ENCODE measurements at places on chromosomes 2 and 18.

GRCh38 chr2:53903011-53903410, 43.2 kb upstream of the GPR75 start:
- no peaks in the 10 kb centered on the region for H3K4me1 ChIP-seq
- peaks cover 65% of the 10 kb centered on the region for H3K36me3 ChIP-seq
- H3K27me3 ChIP-seq = no peaks in the 10 kb centered on the region
- no peak overlapping the region for H3K27ac ChIP-seq

DNA sequence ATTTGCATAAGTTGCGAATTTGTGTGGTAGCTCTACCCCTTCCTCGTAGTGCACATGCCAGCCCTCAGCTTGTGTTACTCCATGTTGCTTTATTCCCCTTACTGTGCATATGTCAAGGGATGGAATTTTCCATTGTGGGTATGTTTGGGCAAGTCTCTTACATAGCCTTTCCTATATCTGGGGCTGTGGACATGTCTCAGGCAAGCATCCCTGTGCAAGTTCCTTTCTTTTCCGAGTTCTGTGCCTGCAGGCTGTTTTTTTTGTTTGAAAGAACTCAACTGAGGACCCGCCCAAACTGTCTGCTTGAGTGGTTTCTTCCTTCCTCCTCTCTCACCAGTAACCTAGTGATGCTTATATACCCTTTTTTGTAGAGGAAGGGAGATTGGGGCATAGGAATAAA, 1739.1 kb upstream of the PIK3C3 start:
- no peaks in the 10 kb centered on the region for H3K27me3 ChIP-seq
- DNase-seq = no peak
- no peak overlapping the region for H3K4me3 ChIP-seq
- peaks cover 17% of the 10 kb centered on the region for H3K36me3 ChIP-seq
- H3K27ac ChIP-seq = no peak overlapping the region
- peaks cover 21% of the 10 kb centered on the region for H3K4me1 ChIP-seq

DNA sequence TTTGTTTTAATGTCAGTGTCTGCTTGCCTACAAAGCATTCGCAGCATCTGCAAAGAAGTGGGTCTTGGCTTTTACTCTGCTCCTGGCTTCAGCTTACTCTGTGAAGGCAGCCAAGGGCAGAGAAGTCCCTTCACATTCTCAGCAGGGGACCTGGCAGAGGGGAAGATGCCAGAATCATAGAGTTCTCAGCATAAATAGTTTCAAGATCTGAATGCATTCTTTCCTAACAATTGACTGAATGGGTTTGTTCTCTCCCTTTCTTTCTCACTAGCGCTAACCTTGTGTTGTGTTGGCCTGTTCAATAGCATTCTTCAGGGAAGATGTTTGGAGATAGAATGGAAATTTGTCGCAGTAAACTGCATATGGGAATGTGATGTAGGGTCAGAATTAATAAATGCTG, 106.9 kb downstream of the FARSB start:
- peaks cover 25% of the 10 kb centered on the region for H3K4me1 ChIP-seq
- DNase-seq = peak; percentile 43

- no peak for DNase-seq
- H3K27ac ChIP-seq = no peak overlapping the region
- H3K4me1 ChIP-seq = no peaks in the 10 kb centered on the region
- peaks cover 30% of the 10 kb centered on the region for H3K36me3 ChIP-seq
These were observed 64.2 kb downstream of the CCDC150 start for GRCh38 chr2:196703695-196704094.

- H3K4me1 ChIP-seq = peaks cover 21% of the 10 kb centered on the region
- no peak overlapping the region for H3K4me3 ChIP-seq
- DNase-seq = no peak
These were observed 130.8 kb downstream of the MAP4K4 start for GRCh38 chr2:101828257-101828656.

DNA sequence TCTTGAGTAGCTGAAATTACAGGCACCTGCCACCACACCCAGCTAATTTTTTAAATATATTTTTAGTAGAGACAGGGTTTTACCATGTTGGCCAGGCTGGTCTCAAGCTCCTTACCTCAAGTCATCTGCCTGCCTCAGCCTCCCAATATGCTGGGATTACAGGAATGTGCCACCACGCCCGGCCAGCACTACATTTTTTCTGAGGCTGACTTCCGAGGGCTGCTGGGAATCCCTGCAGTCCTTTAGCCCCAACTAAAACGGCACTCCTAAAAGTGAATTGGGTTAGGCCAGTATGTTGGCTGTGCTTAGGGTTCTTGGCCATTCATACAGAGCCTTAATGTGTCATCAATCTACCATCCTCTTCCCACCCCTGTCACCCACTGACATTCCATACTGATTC, 375.4 kb downstream of the DCC start:
- H3K27ac ChIP-seq = no peak overlapping the region
- no peak overlapping the region for H3K4me3 ChIP-seq
- H3K4me1 ChIP-seq = peaks cover 4% of the 10 kb centered on the region
- DNase-seq = no peak

DNA sequence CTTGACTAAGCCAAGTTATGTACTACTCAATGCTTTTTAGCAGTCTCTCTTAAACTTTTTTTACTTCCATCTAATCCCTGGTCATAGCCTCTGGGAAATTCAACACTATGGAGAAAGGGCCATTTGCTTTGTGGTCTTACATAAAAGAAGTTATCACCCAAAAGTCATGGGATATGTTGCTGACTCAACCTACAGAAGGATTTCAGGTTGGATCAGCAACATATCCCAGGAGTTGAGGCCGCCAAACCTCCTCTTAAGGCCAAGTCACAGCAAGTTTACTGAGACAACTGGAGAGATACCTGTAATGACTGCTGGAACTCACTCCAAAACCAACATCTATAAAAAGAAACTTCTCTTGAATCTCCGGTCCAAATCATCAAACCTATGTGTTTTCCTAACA, 141.1 kb downstream of the IRS1 start:
- no peaks in the 10 kb centered on the region for H3K27me3 ChIP-seq
- H3K4me3 ChIP-seq = no peak overlapping the region
- no peak for DNase-seq
- no peak overlapping the region for H3K27ac ChIP-seq
- peaks cover 34% of the 10 kb centered on the region for H3K4me1 ChIP-seq

DNA sequence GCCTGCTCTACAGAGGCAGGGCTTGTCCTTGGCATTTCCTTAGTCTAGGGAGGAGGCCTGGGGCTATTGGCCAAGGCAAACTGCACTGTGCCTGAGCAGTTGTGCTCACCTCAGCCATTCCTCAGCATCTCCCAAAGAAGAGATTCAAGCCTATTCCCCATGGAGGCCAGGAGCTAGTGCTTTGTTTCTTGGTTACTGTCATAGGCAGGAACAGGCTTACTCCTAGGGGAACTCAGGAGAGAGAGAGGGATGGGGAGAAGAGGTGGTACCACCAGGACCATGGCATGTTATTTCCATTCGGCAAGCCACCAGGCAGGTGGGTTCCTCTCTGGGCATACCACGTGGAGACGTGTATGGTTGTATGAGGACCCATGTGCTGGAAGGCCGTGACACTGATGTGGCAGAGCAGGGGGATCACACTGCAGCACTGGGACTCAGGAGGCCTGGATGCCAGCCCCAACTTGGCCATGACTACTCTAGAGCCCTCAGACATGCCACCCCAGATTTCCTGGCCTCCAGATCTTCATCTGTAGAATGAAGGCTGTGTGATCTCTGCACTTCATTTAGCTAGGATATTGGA, 233.7 kb downstream of the LOXHD1 start:
- H3K4me3 ChIP-seq = no peak overlapping the region
- no peaks in the 10 kb centered on the region for H3K36me3 ChIP-seq
- peaks cover 37% of the 10 kb centered on the region for H3K4me1 ChIP-seq
- DNase-seq = no peak
- no peak overlapping the region for H3K27ac ChIP-seq
- H3K27me3 ChIP-seq = no peaks in the 10 kb centered on the region

DNA sequence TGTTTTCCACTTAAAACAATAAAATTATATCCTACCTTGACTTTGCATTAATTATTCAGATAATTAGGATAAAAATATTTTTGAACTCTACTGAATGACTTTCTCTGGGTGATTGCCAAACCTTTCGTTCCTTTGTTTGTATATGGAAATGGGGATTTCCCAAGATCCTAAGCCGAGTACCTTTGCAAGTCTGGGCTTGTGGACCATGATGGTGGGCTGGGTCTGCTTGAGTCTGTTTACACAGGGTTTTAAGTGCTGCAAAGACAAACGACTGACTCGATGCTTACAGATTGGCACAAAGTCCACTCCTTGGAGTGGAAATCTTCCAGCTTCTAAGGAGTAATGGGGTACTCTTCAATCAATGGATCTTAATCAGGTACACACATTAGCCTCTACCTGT, 659.5 kb downstream of the TSN start:
- peaks cover 13% of the 10 kb centered on the region for H3K36me3 ChIP-seq
- H3K4me3 ChIP-seq = no peak overlapping the region
- H3K4me1 ChIP-seq = peaks cover 5% of the 10 kb centered on the region
- no peak overlapping the region for H3K27ac ChIP-seq

DNA sequence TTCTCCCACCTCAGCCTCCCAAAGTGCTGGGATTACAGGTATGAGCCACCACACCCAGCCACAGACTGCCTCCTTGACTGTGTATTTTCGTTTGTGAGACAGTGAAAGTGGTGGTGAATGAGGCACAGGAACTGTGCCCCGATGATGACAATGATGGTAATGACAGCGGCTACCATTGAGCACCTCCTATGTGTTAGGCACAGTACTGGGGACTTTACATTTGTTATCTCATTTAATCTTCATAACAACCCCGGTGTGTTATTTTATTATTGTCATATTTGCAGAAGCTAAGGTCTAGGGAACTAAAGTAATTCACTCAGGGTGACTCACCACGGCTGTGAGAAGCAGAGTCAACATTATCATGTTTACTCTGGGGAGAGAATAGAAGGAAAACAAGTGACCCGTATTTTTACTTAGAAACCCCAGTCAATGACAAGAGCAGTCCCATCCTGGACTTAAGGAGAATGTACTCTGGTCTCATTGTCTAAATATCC, 77.6 kb upstream of the ALPP start:
- no peak overlapping the region for H3K27ac ChIP-seq
- H3K36me3 ChIP-seq = no peaks in the 10 kb centered on the region
- H3K27me3 ChIP-seq = no peaks in the 10 kb centered on the region

- no peaks in the 10 kb centered on the region for H3K27me3 ChIP-seq
- DNase-seq = no peak
- H3K4me1 ChIP-seq = 0 out of 2 replicates have a peak, but pooled peaks cover 4% of the 10 kb centered on the region
- H3K36me3 ChIP-seq = no peaks in the 10 kb centered on the region
These were observed 38.2 kb upstream of the MAL start for GRCh38 chr2:94987074-94988020.

DNA sequence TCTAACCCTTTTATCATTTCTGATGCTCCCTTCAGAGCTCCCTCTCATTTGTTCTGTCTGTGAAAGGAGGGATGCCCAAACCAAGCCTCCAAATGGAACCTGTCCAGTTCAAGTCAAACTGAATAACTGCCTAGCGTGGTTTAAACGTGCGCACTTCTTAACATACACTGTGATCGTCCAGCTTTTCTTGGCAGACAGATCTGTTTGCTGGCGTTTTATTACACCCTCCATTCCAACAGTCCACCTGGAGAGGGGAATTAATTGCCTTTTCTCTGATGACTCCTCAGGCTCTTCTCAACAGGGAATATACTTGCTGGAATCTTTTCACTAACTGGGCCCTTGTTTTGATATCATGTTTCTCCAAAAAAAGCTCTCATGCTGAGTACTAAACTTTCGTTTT, 379.2 kb upstream of the POU3F3 start:
- H3K36me3 ChIP-seq = no peaks in the 10 kb centered on the region
- no peak overlapping the region for H3K27ac ChIP-seq
- DNase-seq = no peak
- H3K4me3 ChIP-seq = no peak overlapping the region
- peaks cover 50% of the 10 kb centered on the region for H3K4me1 ChIP-seq

DNA sequence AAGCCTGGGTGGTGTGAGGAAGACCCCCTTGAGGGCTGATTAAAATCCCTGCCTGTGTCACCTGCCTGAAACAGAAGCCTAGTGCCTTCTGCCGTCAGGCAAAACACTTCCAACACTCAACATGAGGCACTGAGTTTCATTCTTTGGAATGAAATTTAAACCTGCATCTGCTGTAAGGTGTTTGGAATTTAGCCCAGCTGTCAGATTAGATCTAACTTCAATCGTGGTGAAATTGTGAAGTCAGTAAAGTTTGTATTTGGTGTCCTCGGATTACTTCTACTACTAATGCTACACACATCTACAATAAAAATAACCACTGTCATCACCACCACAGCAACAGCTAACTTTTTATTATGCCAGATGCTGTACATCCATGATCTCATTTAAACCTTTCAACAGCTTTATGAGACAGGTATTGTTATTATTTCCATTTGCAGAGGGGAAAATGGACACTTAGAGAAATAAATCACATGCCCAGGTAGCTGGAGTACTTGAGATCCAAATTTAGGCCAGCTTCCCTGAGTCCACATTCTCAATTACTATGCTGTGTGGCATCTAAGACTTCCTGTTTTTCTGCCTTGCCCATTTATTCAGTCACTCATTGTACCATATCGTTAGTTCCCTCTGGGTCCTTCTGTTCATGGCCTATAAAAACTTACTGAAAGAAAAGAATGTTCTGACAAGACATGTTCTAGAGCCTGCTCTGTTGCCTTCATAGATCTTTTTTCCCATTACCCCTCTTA, 98.2 kb upstream of the GCFC2 start:
- H3K4me3 ChIP-seq = no peak overlapping the region
- H3K27me3 ChIP-seq = no peaks in the 10 kb centered on the region
- H3K4me1 ChIP-seq = no peaks in the 10 kb centered on the region
- H3K27ac ChIP-seq = no peak overlapping the region
- DNase-seq = no peak
- H3K36me3 ChIP-seq = no peaks in the 10 kb centered on the region

- no peaks in the 10 kb centered on the region for H3K36me3 ChIP-seq
- H3K27me3 ChIP-seq = no peaks in the 10 kb centered on the region
- H3K4me3 ChIP-seq = no peak overlapping the region
- peak; percentile 86 for DNase-seq
These were observed 40.3 kb downstream of the MYCN start for GRCh38 chr2:15980605-15981098.

GRCh38 chr18:57802213-57803102, 657 bp downstream of the ATP8B1 start:
- H3K27me3 ChIP-seq = peaks cover 53% of the 10 kb centered on the region
- H3K36me3 ChIP-seq = no peaks in the 10 kb centered on the region
- H3K4me1 ChIP-seq = peaks cover 23% of the 10 kb centered on the region
- DNase-seq = peak; percentile 42
- no peak overlapping the region for H3K27ac ChIP-seq
